ENCODE measurements at places on chromosomes 4 and X.

- no peak for DNase-seq
Observed at GRCh38 chrX:68867458-68868112, 38.8 kb downstream of the EFNB1 start.

DNA sequence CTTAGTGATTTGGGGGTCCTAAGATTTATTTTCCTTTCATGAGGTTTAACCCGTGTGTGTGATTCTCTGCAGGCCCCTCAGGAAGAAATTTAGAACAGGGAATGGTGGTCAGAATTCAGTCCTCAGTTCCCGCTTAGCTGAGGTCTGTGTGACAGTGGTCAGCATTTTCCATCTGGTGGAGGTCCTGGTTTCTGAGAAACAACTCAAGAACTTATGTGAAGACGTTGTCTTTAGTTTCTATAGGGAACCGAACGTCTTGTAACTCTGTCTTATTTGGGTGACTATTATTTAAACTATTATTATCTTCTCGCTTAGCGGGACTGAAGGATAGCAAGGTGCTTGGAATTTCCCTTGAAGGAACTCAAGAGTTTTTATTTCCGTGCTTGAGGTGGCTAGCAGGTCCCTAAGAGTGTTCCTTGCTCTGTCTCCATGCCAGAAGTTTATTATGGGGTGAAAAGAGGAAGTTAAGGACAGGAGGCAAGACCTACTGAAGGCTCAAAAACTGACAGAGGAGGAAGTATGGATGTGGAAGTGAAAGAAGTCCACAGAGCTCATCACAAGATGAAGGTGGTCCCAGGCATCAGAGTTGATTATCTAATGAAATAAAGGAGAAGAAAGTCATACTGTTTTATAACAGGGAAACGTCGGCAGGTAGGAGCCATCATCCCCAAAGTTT is 9.4 kb downstream of the MGST2 start:
- DNase-seq, result no peak

- no peak for DNase-seq
Observed at GRCh38 chr4:35900286-35901243, 343.7 kb downstream of the ARAP2 start.

DNA sequence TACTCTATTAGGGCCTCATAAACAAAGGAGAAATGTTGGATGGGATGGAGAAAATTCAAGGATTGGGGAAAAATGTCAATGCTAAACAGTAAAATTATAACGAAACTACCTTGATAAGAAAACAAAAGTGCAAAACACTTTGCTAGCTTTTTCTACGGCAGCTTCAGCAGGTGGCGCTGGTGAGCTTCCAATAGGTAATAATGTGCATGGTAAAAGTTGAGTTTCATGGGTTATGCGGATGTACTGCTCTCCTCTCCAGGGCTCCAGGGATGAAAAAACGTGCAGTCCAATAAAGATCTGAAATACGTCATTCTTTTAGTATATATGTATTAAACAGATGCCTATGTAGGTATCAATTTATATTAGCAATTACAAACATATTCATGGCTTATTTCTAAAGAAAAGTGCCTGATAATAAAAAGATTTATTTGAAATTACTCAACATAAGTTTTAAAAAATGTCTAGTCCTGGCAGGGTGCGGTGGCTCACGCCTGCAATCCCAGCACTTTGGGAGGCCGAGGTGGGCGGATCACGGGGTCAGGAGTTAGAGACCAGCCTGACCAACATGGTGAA is 239.6 kb downstream of the GRXCR1 start:
- peak; percentile 73 for DNase-seq

DNA sequence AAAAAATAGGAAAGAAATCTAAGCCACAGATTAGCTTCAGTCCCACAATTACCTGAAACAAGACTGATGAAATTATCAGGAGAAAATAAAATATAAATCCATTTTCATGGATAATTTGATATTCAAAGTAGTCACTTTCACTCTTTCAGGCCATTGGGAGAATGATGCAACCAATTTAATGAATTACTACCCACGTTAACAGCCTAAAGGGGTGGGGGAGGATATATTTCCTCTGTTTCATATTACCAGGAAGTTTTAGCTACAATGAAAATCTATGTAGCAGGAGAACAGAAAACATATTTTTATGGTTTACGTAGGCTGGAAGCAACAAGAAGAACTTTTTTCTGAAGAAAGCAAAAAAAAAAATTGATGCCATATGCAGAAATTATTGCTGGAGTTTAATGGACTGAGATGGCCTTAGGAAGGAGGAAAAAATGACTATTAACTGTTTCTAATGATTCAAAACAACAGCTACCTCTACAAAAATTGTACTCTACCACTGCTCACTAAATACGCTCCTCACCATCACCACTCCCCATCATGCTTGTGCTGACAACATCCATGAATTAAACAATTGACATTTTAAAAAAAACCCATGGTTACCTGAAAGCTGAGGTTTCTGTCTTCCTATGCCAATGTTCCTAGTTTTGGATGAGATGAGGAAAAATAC is 100.9 kb downstream of the CXXC4 start:
- DNase-seq, result no peak

GRCh38 chrX:31301203-31301602 is 229.4 kb upstream of the FTHL17 start:
- DNase-seq, result no peak

- DNase-seq, result no peak
Observed at GRCh38 chrX:71140440-71140839, 4.2 kb upstream of the NLGN3 start.

DNA sequence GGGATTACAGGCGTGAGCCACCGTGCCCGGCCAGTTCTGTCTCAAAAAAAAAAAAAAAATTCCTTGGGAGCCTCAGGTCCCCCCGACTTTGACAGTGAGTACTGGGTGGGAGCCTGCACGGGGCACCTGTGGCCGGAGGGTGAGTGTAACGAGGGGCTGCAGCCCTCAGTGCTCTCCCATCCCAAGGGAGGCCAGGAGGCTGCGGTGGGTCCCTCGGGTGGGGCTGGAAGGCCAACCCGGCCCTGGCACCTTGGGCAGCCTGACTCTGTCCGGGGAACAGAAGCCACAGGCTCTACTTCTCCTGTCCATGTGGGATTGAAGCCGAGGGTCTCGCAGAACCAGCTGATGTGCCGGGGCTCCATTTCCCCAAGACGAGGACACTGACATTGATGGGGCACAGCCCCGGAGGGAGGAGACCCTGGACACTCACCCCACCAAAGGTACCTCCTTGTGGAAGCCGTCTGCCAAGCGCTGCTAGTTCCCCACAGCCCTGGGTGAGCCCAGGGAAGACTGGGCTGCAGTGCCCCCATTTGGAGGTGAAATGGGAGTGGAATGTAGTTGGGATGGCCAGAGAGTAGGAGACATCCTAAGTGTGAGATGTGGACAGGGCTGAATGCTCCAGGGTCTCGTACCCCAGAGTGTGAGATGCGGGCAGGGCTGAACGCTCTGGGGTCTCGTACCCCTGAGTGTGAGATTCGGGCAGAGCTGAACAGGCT is 2.3 kb upstream of the SLC26A1 start:
- peak; percentile 12 for DNase-seq

- no peak for DNase-seq
Observed at GRCh38 chr4:142516686-142517526, 329.2 kb downstream of the INPP4B start.

GRCh38 chr4:84563002-84563401 is 19.9 kb upstream of the CDS1 start:
- DNase-seq, result no peak

DNA sequence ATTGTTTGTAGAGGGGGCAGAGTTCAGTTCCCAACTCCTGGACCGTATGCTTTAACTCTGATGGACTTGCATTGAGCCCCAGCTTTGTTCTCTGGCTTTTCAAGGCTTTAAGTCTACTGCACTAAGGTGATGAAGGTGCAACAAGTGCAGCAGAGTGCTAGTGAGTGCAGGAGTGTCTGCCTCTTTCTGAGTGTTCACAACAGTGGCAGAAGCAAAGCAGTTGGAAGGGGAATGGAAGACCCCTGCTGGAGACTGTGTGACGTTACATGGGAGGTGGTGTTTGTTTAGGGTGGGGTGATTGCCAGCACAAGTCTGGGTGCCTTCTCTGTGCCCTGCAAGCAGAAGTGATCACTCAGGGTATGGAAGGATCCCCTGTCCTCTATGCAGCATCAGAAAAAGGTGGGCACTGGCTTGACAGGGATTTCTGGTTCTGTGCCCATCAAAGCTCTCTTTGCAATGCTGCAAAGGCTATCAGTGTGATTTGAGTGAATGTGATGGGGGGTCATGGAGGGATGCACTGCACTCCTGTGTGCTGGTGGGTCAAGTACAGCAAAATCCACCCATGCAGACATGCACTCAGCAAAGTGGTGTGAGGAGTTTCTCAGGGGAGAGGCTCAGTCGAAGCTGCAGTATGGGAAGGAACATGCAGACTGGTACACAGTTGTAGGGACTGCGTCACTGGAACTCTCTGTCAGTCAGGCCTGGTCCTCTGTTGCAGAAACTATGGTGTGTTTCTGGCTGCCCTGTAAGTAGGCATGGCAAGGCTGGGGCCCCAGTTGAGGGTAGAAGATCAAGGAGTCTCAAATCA is 70.9 kb upstream of the UGT2B7 start:
- no peak for DNase-seq

- DNase-seq, result peak; percentile 61
Observed at GRCh38 chrX:68989865-68990606, 161.2 kb downstream of the EFNB1 start.

DNA sequence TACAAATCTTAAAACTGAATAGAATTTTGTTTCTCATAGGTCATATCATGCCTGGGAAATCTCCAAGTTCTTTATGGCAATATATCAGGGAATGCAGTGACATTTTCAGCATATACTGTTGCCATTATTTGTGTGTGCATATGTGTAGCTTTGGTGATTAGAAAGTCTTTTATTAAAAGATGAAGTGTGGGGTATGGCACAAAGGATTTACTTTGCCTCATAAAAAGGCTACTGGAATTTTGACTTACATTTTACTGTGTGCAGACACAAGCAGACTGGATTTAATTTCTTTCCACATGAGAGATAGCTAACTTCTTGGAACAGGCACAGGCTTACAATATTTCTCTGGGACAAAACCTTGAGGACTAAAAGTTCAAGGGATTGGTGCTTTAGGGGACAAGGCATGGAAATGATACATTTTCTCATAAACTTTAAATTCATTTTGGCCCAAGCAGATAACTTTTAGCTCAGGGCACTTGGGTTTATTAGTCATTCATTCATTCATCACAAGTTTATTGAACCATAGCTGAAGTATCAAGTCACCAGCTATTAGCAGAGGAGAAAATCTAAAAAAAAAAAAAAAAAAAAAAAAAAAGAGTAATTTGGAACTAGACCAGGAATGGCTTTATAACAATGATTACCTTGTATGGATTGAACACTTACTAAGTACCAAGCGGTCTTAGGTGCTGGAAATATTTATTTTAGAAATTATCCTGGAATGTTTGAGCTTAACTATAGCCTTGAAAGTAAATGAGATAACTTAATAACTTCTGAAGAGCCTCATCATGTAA is 191.5 kb downstream of the SLIT2 start:
- no peak for DNase-seq

DNA sequence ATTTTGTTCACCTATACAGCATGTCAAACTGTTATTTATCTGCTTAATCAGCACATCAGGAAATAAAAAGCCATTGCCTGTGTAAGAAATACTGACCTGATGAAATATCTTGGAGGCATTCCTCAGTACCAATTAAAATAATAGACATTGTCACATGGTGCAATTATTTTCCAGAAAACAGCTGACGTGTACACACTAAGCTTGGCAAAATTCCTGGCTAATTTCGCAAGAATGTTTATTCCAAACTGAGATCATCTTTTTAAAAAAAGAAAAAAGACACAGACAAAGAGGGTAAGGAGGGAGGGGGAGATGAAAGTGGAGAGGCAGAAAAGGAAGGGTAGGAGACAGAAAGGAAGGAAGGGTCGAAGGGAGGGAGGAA is 61.9 kb upstream of the NFKB1 start:
- DNase-seq, result no peak

GRCh38 chrX:150871341-150871811 is 27.1 kb downstream of the CD99L2 start:
- no peak for DNase-seq

GRCh38 chrX:129511689-129512088 is 11.6 kb downstream of the SMARCA1 start:
- DNase-seq, result no peak

DNA sequence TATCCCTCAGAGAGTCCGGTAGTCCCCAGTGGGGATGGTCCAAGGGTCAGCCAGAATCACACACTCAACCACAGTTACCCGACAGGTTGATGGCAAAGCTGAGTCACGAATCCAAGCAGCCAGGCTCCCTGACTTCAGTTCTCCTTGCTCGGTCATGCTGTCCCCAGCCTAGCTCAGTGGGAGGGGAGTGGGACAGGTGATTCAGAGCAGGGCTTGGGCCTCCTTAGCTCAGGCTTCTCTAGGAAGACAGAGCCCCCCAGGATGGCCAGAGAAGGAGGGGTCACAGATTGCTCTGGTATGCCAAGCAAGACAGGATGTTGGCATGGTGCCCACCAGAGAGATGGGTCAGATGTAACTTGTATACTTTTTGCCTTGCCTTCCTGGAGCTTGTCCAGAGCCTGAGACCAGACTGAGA is 66.5 kb downstream of the EFNB1 start:
- peak; percentile 49 for DNase-seq

DNA sequence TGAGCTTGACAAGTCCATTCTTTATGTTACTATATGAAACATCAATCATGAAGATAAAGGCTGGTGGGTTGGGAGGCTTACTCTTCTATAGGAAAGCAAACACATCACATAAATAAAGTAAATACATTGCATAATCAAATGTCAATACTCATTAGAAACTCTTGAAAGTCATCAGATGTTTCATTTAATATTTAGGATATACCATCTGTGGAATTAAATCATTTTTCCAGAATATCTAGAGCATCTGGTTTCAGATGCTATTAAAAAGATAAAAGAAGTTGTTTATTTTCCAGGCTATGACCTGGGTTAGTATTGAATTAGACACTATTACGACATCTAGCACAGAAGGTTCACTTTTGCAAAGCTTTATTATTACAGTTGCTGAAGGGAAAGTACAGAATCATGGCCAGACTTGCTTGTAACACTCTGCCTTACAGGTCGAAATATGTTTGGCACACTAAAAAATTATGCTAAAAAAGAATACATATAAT is 72.6 kb downstream of the METTL14 start:
- DNase-seq, result no peak

- peak; percentile 7 for DNase-seq
Observed at GRCh38 chr4:153704522-153704921, 20.4 kb downstream of the TLR2 start.

DNA sequence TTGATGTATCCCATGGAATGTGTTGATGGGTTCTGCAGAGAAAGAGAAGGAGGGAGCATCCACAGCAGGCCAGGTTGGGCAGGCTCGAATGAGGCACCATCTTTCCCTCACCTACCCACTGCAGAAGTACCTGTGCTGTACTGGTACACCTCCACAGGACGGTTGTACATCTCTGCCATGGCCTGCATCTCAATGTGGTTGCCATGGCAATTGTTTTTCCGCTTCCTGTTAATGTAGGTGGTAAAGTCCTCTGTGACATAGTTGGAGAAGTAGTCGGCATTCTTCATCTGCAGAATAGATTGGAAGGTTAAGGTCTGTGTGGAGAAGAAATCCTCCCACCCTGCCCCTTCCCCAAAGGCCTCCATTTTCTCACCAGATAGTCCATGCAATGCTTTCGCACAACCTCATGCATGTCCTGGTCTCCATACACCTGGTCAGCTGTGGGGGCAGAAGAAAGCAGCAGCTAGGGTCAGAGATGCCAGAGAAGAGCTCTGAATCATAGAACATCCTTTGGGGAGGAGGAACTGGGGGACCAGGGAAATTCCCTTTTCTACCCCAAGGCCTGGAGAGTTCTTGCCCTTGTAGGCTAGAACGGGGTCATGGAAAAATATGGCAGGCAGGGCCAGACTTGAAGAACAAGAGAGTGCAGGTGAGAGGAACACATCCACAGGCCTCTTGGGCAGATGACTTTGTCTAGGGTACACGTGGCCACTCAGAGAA is 15.9 kb upstream of the PIM2 start:
- no peak for DNase-seq

GRCh38 chrX:153400146-153401132 is 711 bp downstream of the PNMA6E start:
- DNase-seq, result peak; percentile 72

All from BE2C (cell line).